ENCODE measurements at places on chromosomes 3 and 15.

- DNase-seq, result no peak
Measured at GRCh38 chr15:42736178-42736792, 643 bp downstream of the CDAN1 start.

- no peak for DNase-seq
Measured at GRCh38 chr3:23985747-23986544, 40.9 kb downstream of the NR1D2 start.

- no peak for DNase-seq
Measured at GRCh38 chr3:36011791-36012190, 368.5 kb upstream of the STAC start.

DNA sequence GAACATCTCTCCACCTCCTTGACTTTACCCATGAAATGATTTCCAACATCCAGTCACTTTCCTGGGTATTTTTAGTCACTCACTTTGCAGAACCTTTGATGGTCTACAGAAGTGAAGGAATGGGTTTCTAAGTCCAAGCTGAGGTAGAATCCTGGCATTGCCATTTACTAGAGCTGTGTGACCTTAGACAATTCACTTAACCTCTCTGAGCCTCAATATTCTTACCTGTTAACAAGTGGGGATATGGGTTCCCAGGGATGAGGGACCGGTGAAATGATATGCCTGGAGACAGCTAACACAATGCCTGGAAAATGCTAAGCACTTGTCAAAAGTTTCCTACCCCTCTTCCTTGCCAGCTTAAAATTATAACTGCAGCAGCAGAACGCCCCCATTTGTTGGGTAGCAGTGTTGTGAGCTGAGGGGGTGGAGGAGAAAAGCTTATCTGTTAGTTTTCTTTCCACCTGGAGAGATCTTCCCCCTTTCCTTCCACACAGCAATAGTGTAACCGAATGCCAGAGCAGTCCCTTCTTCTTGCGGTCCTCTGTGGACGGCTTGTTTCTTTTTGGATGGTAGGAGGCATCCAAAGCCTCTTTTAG, 319.2 kb upstream of the LRRFIP2 start:
- DNase-seq, result no peak

GRCh38 chr3:16482194-16482769, 31.2 kb downstream of the RFTN1 start:
- DNase-seq, result no peak

DNA sequence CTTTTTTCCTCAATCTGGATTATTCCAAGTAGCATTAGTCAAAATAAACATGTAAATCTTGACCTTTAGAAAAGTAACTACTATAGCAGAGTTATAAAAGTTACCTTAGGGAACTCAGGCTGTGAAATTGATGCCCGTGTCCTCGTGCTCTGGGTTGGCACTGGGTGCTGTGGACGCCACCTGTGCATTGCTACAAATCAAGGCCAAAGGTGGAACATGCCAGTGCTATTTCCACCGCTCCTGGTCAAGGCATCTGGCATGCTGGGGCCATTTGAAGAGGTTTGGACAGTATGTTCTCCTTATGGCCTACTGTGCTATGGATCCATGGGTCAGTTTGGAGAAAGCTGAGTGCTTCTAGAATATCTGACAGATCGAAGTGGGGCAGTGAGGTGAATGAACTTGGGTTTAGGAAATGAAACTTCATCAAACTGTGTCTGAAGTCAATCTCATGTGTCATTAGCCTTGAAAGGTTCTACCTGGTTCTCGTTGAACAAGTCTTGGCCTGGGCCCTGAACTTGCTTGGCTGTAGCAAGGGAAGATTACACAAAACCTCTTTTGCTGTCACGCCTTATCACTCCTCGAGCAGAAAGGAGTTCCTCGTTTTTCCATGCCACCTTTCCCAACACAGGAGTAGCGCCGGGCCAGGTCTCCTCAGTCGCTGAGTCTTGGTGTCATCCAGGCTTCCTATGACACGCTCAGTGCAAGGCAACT, 397.6 kb upstream of the RGMA start:
- DNase-seq, result no peak

DNA sequence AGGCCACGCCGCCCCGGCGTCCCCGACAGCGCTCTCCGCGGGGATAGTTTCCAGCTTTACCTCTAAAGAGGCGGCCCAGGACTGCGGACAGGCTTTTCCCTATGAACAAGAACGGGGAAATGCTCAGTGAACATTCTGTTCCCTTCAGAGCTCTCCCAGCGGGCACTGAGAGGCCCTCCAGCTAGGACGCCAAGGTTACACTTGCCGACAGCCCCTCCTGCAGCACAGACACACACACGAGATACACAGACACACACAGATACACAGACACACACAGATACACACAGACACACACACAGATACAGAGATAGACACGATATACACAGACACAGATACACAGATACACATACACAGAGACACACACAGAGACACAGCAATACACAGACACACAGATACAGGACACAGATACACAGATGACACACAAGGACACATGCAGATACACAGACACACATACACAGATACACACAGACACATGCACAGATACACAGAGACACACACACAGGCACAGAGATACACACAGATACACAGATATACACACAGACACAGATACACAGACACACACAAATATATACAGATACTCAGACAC, 533 bp upstream of the OCA2 start:
- DNase-seq, result no peak

DNA sequence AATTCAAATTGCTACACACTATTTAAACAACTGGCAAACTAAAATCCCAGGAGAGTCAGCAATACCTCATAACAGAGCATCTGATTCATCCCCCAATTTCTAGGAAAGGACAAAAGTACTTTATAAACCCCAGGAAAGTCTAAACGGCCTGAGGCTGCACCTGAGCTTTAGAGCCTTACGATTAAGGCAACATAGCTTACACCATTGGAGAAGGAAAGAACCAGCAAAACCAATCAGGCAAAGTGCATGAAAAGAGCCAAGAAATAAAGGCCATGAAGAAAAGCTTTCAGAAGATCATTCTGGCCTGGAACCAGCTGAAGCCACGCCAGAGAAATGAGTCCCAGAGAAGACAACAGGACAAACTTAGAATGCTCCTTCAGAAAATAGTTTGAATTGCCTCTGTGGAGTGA, 48.1 kb downstream of the PTPN9 start:
- DNase-seq, result no peak

- no peak for DNase-seq
Measured at GRCh38 chr15:92074101-92074500, 220.6 kb downstream of the SLCO3A1 start.

- no peak for DNase-seq
Measured at GRCh38 chr3:193871220-193871485, 264.8 kb upstream of the HES1 start.

GRCh38 chr3:129429080-129429451, 630 bp upstream of the EFCAB12 start:
- DNase-seq, result no peak

DNA sequence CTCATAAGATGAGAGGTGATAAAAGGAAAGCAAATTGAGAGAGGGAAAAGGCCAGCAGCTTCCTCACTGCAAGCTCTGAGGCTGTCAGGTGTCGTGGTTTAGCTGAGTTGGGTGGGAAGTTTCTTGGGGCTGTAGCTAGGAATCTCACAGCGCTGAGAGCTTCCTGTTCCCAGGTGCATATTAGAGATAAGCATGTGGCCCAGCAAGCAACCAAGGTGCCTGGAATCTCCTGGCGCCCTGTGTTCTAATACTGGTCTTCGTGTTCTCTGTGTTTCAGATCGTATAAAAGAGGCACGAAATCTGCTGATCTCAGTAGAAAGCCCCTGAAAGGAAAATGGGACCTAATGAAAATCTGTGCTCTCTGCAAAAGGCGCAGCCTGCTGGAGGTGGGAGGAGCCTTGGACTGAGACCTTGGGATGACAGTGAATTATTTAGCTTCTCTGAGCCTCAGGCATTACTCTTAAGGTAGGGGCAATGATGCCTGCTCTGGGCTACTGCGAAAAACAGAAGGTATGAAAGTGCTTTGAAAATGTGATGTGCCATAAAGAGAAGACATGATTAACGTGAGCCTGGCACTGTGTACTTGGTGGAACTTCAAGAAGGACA, 499.9 kb downstream of the TBL1XR1 start:
- DNase-seq, result no peak

DNA sequence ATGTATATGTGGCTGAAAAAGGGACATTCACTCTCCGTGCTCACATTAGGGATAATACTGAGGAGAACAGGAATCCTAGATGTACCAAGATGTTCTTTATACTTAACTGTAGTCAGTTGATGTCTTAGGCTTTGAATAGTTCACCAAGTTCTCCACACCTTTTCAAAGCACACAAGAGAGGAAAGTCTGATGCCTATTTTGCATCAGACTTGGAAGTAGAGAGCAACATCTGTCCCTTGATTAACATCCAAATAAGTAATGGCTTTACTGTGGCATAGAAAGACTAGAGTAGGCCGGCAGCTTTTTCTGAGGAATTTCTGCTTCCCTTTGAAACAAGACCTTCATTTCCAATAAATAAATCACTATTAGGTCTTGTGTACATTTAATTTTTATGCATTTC, 34.0 kb downstream of the PIGB start:
- DNase-seq, result no peak

GRCh38 chr3:49015765-49016164, 2.6 kb downstream of the DALRD3 start:
- DNase-seq, result no peak

DNA sequence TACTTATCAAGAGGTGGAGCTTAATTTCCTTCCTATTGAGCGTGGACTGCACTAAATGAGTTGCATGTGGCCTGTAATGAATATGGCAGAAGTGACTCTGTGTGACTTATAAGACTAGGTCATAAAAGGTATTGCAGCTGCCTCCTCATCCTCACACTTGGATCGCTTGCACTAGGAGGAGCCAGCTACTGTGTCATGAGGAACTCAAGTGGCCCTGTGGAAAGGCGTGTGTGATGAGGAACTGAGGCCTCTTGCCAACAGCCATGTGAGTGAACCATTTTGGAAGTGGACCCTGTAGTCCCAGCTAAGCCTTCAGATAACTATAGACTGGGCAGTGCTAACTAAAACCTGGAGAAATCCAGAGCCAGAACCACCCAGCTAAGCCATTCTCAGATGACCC, 7.1 kb upstream of the SLC30A4 start:
- DNase-seq, result no peak

- DNase-seq, result no peak
Measured at GRCh38 chr3:76811418-76811817, 228.5 kb upstream of the ROBO2 start.

DNA sequence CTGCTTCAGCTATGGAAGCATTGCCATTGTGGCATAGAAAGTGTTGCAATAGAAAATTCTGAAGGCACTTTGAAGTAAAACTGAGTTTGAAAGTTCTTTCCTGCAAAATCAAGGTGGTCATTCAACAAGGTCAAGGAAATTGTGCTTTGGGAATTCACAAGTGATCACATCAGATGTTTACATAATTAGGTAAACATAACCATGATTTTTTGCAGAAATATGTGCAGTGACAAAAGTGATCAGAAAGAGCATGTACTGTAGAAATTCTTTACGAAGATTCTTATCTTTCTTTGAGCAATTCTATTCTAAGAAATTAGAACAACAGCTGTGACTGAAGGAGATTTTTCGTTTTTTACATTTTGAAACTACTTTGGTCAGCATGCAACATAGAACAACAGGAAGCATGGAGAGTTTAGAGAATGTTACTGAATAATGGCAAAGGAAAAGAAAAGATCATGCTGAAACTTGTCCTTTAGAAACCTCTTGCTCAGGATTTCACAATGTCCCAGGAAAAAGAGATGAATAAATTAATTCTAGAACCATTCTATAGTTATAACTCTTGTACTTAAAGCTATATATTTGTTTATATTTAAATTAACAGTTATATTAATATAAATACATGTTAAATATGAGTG, 643.4 kb upstream of the ARPP21 start:
- DNase-seq, result no peak

GRCh38 chr3:77147836-77148578, 108.1 kb downstream of the ROBO2 start:
- DNase-seq, result no peak

DNA sequence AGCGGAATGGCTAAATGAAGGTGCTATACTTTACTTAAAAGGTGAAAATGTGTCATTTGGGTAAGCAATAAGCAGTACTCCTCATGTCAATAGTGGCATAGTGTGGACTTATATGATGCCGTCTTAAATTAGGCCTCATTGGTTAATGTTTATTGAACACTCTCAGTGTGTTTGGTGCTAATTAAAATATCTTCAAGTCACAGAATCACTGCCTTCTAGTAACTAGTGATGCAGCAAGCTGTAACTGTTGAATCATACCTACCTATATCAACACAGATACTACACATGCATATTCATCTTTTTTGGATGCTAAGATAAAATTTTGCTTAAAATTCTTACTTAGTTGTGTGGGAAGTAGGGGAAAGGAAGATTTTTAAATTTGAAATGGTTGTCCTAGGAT, 30.7 kb downstream of the ARHGAP31 start:
- no peak for DNase-seq

- DNase-seq, result no peak
Measured at GRCh38 chr3:37905987-37906674, 44.5 kb downstream of the CTDSPL start.

DNA sequence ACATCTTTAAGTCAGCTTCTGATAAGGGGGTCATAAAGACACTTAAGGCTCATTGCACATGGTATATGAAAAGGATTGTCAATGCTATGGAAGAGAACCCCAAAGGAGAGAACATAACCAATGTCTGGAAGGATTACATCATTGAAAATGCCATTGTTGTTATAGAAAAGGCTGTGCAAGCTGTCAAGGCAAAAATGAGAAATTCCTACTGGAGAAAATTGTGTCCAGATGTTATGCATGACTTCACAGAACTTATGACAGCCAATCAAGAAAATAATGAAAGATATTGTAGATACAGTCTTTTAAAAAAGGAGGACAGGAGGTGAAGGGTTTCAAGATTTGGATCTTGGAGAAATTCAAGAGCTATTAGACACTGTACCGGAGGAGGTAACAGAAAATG, 96.3 kb upstream of the MBNL1 start:
- DNase-seq, result no peak

DNA sequence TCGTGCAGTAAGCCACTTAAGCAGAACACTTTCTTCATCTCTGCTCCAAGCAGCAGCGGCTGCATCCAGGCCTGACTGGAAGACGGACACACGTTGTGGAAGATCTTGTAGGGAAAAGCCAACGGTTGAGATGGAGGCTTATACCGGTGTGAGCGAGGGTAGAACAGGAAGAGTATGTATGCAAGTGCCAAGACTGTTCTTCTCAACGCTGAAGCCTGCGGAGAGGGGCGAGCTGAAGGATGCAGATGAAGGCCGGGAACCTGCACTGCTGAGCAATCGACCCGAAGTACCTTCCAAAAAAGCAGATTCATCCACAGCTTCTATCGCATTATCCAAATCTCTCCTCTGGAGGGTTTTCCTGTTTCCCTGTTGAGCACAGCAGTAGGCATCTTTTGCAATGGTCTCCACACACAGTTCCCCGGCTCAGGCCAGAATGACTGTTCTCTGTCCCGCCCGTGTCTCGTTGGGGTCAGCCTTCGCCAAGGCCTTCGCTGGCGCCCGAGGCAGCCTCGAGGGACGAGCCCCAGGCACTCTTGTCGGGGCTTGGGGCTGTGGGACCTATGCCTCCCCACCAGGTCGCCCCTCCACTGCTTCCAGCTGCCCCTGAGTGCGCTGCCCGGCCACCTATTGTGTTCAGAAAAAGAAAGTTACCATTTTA, 22.2 kb upstream of the DYNC1LI1 start:
- no peak for DNase-seq
